ENCODE measurements at places on chromosomes 7 and 10.

- no peak for DNase-seq
Measured at GRCh38 chr7:47833211-47833610, 115.1 kb downstream of the PKD1L1 start.

GRCh38 chr10:17455015-17455520 lies 673 bp upstream of the ST8SIA6 start:
- no peak for DNase-seq

DNA sequence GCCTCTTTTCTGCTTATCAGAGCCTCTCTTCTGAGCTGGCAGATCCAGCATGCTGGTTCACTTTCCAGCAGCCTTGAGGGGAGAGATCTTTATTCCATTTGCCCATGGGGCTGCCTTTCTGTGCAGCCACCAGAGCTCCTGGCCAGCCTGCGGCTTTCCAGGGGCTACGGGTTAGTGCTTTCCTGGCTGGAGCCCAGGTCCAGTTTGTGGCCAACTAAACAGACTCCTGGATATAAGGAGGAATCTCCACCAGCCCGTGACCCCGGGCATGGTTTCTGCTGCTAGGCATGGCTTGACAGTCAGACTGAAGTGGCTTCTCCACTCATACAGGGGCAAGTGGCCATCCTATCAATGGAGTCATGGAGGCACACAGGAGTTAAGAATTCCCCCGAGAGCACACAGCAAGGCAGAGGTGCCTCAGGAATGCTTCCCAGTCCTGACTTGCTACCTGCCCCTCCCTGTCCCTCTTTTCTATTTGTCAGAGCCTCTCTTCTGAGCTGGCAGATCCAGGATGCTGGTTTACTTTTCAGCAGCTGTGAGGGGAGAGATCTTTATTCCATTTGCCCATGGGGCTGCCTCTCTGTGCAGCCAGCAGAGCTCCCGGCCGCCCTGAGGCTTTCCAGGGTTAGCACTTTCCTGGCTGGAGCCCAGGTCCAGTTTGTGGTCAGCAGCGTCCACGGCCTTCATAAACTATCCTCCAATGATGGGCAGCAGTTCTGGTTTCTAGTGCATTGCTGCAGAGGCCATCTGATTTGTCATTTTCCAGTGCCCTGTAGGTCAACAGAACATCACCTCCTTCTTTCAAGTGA lies 35.9 kb downstream of the TSPAN15 start:
- DNase-seq: no peak

DNA sequence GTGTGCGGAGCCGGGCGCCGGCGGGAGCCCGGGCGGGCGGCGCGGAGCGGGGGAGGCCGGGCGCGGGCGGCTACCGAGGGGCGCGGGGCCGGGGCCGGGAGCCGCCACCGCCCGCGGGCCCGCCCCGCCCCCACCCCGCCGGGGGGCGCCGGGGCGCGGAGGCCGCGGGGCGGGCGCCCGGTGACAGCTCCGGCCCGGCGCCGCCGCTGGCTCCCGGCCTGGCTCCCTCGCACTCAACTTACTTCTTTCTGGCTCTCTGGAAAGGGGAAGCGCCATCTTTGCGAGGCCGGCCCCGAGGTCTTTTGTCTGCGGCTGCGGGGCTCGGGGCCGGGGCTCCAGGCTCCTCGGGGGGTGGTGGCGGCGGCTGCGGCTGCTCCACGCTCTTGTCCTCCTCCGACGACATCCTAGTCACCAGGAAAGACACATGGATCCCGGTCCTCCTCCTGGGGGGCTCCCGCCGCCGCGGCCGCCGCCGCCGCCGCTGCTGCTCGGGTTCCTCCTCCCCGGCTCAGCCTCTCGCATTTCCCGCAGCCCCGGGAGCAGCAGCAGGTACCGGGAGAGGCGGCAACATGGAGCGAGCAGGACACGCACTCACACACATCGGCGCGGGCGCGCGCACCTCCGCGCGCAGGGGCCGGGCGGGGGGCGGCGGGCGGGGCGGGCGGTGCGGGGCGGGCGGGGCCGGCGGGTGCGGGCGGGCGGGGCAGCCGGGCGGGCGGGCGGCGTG lies at the start of gene KMT2C:
TSS of gene KMT2C (minus strand) at position 620 of the 727 bp plus-strand sequence. CDS start at position 403, 217 bp downstream.
- peak; percentile 37 for DNase-seq

GRCh38 chr10:103852189-103852711 lies 3.1 kb downstream of the SH3PXD2A start:
- no peak for DNase-seq

DNA sequence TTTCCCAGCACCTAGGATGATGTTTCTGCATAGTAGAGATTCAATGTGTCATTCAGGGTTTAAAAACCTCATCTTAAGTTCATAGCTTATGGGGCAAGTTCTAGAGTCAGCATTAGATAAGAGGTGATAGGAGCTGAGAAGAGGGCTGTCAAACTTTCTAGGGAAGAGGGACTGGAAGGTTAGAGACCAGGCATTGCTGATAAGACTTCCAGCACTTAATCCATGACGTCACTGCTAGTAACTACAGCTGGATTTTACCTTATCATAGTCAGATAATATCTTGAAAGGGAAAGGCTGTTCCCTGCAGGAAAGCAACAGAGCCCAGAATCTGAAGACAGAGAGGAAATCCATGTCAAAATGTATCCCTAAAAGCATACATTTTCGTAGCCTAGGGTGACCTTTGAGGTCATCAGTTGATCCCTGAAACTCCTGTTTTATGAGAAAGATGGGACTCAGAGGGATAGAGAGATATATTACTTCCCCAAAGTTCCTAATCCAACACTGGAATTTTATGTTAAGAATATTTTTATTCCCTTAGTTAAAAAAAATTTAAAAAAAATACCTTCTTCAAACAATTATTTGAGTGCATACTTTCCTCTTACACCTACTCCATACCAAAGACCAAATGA lies 3.3 kb upstream of the CPED1 start:
- DNase-seq: no peak

GRCh38 chr7:138785587-138786437 lies 12.0 kb upstream of the TMEM213 start:
- DNase-seq: no peak

- DNase-seq: no peak
Measured at GRCh38 chr7:112193915-112194502, 12.2 kb downstream of the DOCK4 start.

DNA sequence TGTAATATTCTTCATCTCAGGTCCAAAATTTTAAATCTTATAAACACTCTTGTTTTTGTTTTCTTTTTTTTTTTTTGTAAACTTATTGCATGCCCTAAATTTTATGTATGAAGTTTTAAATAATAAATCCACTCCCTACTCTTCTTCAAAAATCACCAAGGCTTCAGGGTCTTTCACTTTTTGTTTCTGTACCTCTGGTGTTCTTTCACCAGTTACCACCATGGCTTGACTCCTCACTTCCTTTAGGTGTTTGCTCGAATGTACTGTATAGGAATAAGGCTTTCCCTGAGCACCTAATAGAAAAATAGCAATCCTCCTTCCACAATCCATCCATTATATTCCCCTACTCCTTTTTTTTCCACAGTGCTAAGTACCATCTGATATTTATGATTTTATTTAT lies 962.8 kb upstream of the POT1 start:
- DNase-seq: no peak

GRCh38 chr7:71752171-71752935 lies 620.4 kb downstream of the GALNT17 start:
- no peak for DNase-seq

- DNase-seq: peak; percentile 33
Measured at GRCh38 chr7:123494193-123494796, 40.1 kb downstream of the IQUB start.

GRCh38 chr10:131905603-131906268 lies 4.9 kb downstream of the PPP2R2D start:
- no peak for DNase-seq

GRCh38 chr10:14810969-14811953 lies 26.6 kb downstream of the CDNF start:
- no peak for DNase-seq

GRCh38 chr7:88396295-88396947 lies 89.7 kb upstream of the STEAP4 start:
- DNase-seq: no peak

DNA sequence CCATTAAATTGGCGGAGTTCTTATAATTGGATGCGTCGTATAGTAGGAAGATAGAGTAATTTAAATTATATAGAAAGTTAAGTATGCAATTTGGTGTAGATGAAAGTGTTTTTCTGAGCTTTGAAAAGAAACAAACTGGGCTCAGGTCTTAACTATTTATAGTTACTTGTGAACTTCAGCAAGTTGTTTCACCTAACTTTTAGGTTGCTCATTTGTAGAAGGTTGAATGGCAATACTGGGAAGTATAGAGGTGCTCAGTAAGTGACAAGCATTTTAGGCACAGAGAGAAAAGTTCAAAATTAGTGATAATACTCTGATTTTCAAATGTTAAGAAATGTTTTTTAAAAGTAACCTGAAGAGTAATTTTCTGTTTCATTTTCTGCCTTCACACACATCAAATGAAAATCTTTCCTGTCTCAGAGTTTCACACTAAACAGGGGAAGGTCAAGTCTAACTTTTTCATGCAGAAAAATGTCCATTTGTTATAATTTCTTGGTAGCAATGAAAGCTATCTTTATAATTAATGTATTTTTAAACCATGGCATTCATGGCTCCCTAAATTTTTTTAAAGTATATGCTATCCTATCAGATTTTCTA lies 146.5 kb downstream of the PHF14 start:
- no peak for DNase-seq

DNA sequence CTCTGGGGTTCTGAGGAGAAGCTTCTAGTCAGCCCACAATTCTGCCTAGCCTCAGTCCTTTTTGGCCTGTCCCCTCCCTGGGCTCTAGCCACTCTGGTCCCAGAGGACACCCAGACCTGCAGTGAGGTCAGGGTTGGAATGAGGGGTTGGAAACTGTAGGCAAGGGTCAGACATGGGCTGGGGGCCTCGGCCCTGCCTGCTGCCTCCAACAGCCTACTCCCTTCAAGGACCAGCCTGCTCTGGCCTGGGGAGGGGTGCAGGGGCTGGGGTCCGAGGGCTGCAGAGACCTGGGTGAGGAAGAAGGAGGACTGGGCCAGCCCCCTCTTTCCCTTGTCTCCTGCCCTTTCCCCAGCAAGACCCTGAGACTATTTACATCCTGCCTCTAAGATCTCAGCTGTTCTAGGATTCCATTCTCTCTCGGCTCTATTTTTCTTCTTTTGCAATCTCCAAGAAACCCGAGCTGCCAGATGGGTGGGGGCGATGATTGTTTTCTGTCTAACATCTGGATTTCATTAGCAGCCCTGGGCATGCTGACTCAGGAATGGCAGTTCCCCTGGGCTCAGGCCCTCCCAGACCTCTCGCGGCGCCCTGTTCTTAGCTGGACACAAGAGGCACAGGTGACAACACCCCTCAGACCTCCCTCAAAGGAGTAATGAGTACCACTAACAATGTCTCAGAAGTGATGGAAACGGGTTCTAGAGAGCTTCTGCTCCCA lies 23.1 kb downstream of the ZCCHC24 start:
- DNase-seq: no peak

DNA sequence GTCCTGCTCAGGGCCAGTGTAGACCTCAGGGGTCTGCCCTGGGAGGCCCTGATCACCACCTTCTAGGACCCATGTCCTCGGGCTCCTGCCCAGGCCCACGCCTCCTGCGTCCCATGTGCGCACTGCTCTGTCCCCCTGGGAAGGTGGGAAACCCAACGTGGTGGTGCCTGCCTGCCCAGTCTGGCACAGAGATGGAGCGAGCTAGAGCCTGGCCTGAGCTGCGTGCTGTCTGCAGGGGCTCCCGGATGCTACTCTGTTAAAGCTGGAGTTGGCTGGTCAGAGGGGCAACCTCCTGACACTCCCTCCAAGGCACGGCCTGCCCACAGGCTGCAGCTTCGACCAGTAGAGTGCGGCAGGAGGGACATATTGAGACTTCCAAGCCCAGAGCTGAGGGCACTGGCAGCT lies 171.7 kb downstream of the DNAJB6 start:
- no peak for DNase-seq

Measured in CD8-positive, alpha-beta T cell (primary cell).